ENCODE measurements at places on chromosomes 7 and 10.

DNA sequence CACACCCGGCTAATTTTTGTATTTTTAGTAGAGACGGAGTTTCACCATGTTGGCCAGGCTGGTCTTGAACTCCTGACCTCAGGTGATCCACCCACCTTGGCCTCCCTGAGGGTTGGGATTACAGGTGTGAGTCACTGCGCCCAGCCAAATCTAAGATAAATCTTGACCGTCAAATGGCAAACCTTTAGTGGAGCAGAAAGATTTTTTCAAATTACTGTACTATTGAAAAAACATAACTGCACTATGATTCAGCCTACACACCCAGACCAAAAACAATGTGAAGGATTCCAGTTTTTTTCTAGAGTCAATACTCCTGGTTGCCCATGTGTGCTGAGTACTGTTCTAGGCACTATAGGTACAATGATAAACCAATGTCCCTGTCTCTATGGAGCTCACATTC is 33.9 kb upstream of the SVIL start:
- DNase-seq = no peak

DNA sequence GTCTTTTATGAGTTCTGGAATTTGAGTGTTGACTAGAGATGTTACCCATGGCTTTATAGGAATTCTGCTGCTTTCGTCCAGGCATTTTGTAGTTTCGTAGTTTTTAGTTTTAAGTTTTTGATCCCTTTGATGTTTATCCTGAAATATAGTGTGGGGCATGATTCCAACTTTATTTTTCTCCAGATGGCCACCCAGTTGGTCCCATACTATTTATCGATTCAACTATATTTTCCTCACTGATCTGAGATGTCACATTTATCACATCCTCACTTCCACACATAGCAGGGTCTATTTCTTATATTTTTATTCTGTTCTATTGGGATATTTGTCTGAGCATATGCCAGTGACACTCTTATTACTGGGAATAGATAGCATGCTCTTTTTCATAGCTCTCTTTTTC is 33.9 kb downstream of the ADRA2A start:
- DNase-seq = no peak

DNA sequence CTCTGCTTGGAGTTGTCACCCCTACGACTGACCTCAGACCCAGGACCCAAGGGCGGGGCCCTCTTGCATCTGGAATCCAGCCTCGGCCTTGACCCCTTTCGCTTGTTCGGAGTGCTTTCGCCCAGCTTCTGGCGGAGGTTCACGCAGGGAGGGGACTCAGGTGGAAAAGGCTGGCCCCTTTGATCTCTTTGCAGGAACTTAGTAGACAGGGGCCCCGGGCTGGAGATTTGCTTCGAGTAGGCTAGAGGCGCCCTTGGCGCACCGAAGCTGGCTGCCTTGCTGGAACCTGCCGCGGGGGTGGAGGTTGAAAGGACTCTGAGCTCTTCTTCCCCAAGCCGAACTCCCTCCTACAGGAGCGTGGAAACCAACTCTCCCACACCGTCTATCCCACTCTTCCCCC is 255.1 kb downstream of the OTUD1 start:
- no peak for DNase-seq

DNA sequence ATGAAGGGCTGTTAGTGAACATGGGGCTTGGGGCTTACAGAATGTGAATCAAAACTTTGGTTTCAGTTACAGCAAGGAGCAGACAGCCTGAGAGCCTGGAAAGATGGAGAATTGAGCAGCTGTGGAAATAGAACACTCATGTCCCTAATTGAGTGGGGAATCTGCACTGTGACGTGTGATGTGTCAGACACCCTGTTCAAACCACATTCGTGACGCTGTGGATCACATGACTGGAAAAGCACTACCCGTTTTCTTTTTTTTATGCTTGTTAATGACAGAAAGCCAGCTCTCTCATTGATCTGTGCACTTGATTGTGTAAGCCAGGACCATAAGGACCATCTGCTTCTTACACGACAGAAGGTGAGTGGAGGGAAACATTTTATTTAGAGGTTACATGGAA is 15.1 kb upstream of the TBX20 start:
- no peak for DNase-seq

DNA sequence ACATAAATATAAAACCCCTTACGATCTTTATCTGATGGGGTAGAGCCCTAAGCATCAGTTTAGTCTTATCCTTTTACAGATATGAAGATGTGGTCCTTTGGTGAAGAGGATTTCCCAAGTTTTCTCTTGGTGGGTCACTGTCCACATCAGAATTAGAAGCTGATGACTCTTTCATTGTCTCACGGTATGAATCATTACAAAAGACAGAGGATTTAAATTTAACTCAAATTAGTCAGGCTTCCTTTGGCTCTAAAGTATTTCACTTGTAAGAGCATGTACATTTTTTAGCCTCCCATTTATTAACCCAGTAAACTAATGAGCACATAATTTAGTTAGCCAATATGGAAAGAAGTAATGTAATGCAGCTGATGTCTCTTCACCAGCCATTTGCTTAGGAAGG is 49.9 kb upstream of the TMEM26 start:
- no peak for DNase-seq

DNA sequence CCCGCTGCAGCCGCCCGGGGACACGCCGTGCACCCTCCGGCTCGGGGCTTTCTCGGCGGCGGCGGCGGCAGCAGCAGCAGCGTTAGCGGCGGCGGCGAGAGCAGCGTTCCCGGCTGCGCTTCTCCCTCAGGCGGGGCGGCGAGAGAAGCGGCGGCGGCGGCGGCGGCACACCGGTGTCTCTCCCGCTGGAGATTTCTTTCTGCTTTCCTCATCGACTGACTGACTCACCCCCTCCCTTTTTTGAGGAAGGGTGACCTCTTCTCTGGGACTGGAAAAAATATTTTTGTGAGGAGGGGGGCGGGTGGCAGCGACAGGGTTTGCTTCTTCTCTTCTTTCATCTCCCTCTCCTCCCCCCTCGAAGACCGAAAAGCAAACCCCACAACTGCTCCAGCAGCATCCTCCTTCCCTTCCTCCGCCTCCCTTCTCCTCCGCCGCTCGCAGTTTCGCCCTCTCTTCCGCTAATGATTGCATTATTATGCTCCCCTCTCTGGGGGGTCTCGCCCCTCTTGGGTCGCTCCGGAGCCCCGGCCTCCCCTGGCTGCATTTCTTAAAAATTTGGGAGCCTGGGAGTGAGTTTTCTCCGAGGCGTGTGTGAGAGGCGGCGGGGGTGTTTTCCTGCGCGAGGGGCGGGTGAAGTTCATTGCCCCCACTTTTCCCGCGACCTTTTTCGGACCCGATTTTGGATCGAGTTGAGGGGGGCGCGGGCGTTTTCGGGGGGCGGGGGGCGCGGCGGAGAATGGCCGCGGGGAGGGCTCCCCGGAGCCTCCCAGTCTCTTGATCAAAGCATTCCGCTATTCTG is 411 bp downstream of the AUTS2 start:
- no peak for DNase-seq

- no peak for DNase-seq
These were observed 618.9 kb upstream of the IGFBP3 start for GRCh38 chr7:46539892-46540483.

GRCh38 chr10:73262105-73262730 is 9.8 kb upstream of the MRPS16 start:
- no peak for DNase-seq

- DNase-seq = no peak
These were observed 283.6 kb downstream of the EXOC4 start for GRCh38 chr7:133536450-133536849.

DNA sequence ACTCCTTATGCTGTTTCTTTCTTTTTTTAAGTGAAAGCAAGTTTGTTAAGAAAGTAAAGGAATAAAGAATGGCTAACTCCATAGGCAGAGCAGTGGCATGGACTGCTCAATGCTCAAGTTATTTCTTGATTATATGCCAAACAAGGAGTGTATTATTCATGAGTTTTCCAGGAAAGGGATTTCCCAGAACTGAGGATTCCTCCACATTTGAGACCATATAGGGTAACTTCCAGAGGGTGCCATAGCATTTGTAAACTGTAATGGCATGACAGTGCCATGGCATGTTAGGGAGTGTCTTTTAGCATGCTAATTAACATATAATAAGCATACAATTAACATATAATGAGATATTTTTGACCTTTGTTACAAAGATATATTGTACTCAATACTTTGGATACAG is 1034.5 kb upstream of the PHF14 start:
- DNase-seq = no peak

- no peak for DNase-seq
These were observed 49.2 kb downstream of the HERPUD2 start for GRCh38 chr7:35645691-35646090.

- no peak for DNase-seq
These were observed 126.6 kb upstream of the BET1 start for GRCh38 chr7:94130716-94131115.

Measured in stimulated activated CD4-positive, alpha-beta T cell treated with anti-CD3 and anti-CD28 coated beads, Interleukin-1b, Interleukin-23, amount 100 ng/mL, for 4 hours (primary cell).